ENCODE measurements at places on chromosomes 1 and 21.

- no peak for DNase-seq
Measured at GRCh38 chr1:38068220-38068979, 21.8 kb upstream of the POU3F1 start.

- DNase-seq, result no peak
Measured at GRCh38 chr1:167666416-167666815, 36.4 kb downstream of the RCSD1 start.

- DNase-seq, result no peak
Measured at GRCh38 chr1:182374101-182374834, 17.3 kb downstream of the GLUL start.

DNA sequence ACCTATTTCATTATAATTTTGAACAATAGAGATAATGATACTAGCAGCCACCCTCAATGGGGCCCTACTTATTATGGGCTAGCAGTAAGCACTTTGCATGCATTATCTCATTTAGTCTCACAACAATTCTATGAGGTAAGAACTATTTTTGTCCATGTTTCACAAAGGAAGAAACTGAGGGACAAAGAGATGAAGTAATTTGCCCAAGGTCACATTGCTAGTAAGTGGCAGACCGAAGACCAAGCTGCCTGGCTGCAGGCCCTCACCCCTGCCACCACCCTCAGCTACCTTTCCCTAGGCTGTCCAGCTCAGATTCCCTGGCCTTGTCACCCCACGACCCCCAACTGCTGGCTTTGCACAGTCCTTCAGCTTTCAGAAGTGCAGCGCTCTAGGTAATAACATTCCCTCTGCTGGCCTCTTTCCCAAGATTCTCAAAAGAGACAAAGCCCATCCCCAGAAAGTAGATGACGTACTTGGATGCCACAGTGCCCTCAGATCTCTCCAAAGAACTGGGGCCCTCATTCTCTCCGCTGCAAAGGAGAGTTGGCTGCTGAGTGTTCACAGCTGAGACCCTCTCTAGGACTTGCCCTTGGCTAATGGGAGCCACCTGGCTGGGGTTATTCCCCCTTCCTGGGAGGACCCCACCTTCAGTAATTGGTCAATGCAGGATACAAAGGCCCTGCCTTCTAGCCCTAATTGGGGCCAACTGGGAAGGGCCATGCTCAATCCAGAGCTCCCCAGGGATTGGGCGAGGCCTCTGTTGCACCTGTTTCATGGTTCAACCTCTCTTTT lies 39.5 kb downstream of the IRF2BP2 start:
- DNase-seq, result no peak

GRCh38 chr1:68812333-68812732 lies 315.5 kb upstream of the DEPDC1 start:
- no peak for DNase-seq

DNA sequence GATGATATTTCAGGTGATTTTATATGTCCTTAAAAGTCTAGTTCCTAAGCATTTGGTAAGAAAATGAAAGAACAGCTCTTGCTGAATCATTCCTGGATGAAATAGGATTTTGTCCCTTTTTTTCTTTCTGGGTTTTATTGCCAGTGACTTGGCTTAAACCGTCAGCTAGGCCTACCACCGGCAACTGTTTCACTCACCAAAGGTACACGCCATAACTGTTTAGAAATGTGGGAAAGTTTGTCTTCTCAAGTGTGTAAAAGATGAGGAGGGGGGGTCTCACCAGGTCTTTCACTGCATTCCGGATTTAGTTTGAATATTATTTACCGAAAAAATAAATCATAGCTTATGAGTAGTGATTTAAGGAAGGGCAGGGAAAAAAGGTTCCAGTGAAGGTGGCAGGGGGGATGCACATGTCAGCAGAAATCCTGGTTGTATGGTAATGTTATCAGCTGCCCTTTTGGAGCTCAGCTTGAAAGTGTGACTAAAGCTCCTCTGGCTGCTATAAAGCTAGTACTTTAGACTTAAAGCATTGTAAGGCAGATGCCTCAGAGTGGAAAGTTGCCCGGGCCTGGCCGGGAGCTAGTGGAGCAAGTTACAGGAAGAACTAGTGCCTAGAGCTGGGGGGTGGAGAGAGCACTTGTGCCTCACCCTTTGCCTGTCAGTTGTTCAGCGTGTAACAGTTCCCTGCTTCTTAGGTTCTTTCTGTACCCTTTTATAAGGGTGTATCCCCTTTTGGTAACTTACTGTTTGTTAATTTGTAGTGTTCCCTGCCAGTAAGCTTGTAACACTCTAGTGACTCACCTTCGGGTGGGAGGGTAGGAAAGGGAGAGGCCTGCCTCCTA lies 3.1 kb downstream of the ATP1A1 start:
- peak; percentile 75 for DNase-seq

DNA sequence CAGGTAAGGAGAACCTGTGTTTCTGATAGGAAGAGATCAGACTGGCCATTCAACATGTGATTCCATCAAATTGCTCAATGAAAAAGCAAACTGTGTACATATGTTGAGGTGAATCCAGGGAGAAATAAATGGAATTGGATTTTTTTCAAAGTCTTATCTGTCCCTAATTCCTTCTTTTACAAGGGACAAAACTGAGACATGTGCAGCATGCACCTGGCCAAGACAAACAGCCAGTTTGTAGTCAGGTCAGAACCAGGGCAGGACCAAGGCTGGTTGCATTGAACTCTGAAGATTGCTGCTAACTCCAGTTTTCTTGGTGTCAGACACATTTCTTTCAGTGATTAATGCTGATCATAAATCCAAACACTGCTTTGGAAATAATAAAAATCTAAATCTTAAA lies 69.6 kb upstream of the CCDC190 start:
- DNase-seq, result no peak

DNA sequence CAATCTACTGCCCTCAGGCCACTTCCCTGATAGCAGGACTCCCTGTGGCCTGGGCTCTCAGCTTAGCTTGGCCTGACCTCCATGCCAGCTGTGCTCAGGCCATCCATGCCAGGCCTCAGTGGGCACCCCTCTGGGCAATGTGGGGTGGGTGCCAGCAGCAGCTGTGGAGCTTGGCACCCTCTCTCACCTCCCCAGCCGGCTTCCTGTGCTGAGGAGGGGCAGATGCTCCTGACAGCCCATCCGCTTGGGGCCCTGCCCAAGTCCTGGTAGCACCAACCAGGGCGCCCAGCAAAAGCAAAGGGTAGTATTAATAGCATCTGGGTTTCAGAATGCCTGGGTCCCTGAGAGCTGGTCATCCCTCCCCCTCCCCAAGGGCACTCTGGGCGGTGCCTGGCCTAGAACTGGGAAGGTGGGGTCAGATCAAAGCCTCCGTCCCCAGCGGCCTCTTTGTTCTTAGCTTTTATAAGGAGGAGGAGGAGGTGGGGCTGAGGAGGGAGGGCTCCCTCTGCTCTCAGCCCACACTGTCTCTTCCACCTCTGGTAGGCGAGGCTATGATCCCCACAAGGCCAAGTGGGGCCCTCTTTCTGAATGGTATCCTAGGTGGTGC lies 6.1 kb downstream of the EFNA4 start:
- DNase-seq, result no peak

DNA sequence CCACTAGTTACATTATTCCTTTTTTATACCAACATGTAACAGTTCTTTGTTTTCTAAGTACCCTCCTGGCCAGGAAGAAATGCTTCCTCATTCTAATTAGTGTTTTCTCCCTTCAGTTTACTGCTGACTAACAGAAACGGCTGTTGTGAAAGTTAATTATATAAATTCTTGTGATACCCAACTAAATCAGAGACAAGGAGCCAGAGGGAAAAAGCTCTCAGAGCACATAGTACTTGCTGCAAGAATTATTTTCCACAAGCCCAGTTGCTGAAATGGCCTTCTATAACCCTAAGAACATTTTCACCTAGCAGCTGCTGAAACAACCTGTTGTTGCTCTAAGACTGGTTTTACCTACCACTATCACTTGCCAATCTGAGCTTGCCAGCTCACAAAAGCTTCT lies 82.4 kb downstream of the FAF1 start:
- DNase-seq, result no peak

DNA sequence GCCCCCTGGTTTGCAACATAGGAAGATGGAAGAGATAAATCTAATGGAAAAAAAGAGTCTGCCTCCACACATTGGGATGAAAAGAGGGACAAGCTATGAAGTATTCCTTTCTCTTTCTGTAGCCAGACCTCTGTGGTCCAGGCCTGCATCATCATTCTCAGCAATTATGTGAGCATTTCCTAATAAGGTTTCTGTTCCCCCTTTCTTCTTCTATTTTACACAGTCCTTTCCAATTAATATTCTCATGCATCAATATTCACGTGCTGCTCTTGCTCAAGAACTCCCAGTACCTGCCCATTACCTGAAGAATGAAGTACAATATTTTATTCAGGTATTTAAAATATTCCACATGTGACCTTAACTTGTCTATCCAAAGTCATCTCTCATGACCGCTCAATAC lies 8.2 kb upstream of the SLC30A1 start:
- DNase-seq, result no peak

GRCh38 chr1:156706657-156707416 lies 1.5 kb upstream of the CRABP2 start:
- DNase-seq, result peak; percentile 79

- peak; percentile 58 for DNase-seq
Measured at GRCh38 chr1:230772457-230773395, 25.5 kb downstream of the CAPN9 start.

DNA sequence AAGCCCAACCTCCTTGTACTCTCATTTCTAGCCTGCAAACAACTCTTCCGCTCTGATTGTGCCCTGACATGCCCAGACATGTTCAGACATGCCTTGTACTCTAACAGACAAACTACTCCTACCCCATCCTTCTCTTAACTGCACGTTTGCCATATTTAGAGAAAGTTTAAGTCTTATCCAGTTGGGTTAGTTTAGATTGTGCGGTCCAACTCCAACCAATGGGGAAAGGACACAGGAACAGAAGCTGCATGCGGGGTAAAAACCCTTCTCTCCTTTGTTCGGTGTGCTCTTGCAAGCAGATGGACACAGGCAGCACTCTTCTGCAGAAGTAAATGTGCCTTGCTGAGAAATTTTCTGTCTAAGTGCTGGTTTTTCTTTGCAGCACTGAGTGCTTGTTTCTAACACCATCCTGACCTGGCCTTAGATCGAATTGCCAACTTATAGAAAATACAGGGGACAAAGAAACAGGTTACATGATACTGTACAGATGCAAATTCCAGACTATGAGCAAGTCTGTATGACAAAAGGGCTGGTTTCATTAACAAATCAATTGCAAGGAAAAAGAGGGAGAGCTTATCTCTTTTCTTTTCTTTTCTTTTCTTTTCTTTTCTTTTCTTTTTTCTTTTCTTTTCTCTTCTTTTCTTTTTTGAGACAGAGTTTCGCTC lies 35.8 kb upstream of the IFNGR2 start:
- no peak for DNase-seq

DNA sequence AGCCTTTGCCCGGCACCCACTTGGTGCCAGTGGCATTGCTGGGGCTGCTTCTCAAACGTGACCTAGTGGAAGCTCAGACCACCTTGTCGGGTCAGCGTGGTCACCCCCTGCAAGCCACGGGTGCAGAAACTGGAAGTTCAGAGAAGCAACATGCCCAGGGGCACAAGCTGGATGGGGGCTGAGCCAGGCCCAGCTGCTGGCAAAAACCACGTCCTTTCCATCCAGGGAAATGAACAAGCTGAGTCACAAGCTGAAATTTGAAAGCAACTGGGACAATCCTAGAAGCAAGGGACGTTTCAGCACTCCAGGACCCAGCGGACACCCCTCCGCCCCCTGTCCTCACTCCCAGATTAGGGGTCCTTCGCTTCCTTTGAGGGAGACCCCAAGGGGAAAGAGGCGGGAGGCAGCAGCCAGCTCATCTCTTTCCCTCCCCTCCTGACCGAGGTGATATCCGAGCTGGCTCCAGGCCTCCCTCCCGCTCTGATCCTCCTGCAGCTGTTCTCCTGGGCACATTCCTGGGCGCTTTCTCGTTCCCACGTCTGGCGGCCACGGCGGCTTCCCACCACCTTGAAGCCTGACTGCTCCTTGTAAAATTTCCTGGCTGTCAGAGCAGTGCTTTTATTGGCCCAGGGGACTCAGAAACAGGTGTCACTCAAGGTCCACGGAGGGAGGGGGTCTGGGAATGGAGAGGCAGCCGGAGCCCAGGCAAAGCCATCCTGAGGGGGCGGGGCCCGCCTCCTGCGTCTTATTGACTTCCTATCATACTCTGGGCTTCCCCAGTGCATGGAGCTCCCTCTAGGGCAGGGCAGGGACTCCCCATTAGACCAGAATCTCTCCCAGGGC lies 62.8 kb downstream of the PAX7 start:
- DNase-seq, result no peak

- no peak for DNase-seq
Measured at GRCh38 chr1:178311164-178311563, 185.6 kb downstream of the CLEC20A start.

GRCh38 chr1:157993918-157994605 lies 617 bp downstream of the KIRREL1 start:
- DNase-seq, result peak; percentile 28

- no peak for DNase-seq
Measured at GRCh38 chr1:29991025-29991424, 732.4 kb downstream of the MATN1 start.

- DNase-seq, result no peak
Measured at GRCh38 chr1:206739411-206740076, 31.0 kb upstream of the IL19 start.

DNA sequence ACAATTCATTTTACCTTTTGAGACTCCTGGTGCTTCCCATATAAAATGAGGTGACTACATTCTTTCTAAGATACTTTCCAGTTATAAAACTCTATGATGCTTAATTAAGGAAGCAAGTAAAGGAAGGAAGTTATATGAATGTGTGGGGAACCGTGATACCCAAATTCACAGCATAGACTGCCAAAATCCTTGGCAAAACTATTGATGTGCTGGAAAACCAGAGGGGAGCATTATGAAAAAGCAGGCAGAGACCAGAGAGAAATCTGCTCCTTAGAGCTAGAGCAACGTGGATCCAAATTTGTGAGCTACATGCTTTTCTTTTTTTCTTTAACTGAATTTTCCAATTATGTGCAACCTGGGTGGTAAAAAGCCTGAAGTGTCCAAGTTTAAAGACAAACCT lies 201.4 kb upstream of the USP25 start:
- no peak for DNase-seq

DNA sequence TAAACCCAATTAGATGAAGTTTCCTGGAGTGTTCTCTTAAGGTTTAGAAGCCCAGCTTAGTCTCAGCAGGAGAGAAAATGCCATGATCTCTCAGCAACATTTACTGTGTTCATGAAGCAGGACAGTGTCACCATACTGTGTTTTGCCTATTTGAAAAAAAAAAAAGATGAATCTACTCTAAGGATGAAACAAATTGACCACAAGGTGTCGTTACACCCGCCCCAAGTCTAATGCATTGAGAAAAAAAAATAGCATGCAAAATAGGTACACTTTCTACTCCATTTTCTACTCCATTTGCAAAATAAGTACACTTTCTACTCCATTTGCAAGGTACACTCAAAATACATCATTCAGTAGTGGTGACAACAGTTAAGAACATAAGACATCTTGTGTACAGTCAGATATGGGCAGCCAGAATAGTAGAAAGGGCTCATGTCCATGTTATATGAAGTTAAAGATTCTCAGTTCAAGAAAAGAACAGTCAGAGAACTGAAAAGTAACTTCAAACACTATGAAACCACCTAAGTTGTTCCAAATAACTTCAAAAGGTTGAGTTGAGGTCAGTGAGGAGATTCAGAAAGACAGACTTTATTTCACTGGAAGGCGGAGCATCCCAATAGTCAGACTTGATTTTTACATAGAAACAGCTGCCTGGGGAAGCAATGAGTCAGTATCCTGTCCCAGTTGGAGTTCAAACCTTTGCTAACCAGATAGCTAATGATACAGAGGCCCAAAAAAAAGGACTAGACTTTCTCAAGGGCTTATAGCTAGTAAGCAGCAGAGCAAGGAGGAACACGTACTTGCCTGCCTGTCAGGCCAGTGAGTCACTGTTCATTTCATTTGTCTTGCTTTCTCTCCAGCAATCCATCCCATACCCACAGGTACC lies 13.3 kb downstream of the PLPPR5 start:
- no peak for DNase-seq

- DNase-seq, result no peak
Measured at GRCh38 chr1:55702064-55702463, 486.9 kb upstream of the USP24 start.
